Caki2 (cell line): ENCODE measurements at places on chromosomes 13 and 19.

- peak; percentile 76 for DNase-seq
Measured at GRCh38 chr13:104105418-104106355, 1039.5 kb upstream of the SLC10A2 start.

DNA sequence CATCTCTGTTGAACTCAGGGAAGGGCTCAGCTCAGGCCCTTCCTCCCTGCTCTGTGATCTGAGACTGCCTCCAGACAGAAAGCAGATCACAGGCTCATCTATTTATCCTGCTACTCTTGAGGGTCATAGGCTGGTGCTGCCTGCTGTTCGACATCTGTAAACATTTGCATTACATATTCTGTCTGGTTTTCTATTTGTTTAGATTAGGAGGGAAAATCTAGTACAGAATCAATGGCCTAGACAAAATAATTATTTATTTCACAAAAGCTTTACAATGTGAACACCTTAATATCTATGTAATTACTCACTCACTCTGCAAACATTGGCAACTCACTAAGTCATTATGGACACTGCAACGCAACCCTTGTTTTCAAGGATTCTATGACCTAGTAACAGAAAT, 43.0 kb downstream of the CEP89 start:
- no peak for DNase-seq

DNA sequence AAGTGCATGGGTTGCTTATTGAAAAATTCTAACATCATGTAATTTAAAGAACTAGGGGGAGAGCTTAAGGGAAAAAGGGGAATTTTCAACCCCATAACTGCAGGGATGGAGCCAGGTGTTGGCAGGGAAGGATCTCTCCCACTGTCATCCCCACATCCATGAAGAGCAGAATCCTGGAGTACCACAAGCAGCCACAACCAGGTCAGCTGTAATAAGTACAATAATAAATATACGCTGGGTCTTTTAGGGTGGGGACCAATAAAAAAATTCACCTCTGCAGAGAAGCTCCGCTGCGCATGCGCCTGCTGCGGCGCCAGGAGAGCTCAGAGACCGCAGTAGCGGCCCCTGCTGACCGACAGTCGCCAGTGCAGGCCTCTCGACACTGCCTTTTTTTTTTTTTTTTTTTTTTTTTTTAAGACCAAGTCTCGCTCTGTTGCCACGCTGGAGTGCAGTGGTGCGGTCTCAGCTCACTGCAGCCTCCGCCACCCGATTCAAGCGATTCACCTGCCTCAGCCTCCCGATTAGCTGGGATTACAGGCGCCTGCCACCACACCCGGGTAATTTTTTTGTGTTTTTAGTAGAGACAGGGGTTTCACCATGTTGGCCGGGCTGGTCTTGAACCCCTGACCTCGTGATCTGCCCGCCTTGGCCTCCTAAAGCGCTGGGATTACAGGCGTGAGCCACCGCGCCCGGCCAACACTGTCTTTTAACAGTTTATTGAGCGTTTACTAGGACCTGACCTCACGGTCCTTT, 2.5 kb upstream of the EEF2 start:
- peak; percentile 94 for DNase-seq

DNA sequence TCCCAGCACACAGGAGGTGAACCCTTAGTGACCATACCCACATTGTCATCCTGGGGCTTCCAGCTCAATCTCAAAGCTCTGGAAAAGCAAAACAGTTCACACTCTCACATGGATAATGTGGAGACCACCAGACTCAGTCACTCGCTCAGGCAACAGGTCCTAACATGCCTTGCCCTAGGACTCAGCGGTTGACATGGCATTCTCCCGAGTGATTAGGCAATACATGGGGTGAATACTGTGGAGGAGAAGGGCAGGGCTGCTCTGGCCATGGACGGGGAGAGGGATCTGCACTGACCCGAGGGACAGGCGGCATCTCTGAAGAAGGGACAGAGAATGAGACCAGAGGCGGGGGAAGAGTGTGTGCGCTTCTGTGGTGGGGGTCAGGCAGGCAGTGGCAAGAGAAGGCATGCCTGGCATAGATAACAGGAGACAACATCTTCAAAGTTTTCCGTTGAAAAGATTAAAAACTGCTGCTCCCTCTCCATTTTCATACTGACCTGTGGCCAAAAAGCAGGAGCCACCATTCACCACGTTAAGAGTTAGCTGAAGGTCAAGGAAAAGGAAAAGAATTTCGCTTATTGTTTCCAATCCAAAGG, 44.5 kb upstream of the EPHX3 start:
- DNase-seq = no peak

GRCh38 chr13:50915565-50915964, 6.0 kb downstream of the RNASEH2B start:
- DNase-seq = no peak

- DNase-seq = no peak
Measured at GRCh38 chr19:1155352-1156304, 18.4 kb downstream of the SBNO2 start.

DNA sequence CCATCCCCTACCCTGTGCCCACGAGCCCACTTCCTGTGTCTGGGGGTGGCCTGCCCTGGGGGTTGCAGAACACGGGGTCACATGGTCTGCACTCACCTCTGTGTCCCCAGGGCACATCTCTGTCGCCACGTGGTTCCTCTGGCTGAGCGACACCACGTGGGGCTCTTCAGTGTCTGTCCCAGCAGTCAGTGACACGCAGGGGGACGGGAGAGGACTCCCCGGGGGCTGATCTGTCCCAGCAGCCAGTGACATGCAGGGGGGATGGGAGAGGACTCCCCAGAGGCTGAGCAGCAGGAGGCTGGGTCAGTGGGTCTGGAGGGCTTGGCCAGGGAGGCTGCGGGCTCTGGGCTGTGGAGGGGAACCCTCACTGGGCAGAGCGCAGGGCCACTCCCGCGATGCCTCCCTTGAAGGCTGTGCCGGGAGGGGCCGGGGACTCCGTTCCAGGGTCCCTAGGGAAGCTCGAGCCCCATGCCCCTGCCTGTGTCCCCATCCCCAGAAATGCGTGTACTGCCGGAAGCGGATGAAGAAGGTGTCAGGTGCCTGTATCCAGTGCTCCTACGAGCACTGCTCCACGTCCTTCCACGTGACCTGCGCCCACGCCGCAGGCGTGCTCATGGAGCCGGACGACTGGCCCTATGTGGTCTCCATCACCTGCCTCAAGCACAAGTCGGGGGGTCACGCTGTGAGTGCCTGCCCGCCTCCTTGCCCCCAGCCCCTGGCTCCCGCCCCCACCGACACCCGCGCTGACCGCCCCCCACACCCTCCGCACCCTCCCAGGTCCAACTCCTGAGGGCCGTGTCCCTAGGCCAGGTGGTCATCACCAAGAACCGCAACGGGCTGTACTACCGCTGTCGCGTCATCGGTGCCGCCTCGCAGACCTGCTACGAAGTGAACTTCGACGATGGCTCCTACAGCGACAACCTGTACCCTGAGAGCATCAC, 174.8 kb downstream of the KDM4B start:
- DNase-seq = no peak

DNA sequence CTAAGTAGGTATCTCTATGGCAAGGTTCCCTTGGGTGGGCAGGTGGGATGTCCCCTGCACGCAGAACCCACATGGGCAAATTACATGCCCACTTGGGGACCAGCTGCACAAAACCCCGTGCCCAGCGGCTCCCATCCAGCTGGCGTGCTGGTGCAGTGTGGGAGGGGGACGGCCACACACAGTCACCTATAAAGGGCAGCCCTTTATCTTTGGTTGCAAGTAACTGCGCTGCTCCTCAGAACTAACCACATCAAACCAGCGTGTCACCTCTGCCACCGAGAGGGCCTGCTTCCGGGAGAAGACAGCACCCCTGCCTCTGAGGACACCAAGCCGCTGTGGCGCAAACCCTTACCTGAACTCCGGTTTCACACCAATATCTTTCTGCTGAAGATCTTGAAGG, 32.2 kb downstream of the ANKRD27 start:
- no peak for DNase-seq

GRCh38 chr19:41427647-41428480, 690 bp upstream of the B3GNT8 start:
- no peak for DNase-seq

DNA sequence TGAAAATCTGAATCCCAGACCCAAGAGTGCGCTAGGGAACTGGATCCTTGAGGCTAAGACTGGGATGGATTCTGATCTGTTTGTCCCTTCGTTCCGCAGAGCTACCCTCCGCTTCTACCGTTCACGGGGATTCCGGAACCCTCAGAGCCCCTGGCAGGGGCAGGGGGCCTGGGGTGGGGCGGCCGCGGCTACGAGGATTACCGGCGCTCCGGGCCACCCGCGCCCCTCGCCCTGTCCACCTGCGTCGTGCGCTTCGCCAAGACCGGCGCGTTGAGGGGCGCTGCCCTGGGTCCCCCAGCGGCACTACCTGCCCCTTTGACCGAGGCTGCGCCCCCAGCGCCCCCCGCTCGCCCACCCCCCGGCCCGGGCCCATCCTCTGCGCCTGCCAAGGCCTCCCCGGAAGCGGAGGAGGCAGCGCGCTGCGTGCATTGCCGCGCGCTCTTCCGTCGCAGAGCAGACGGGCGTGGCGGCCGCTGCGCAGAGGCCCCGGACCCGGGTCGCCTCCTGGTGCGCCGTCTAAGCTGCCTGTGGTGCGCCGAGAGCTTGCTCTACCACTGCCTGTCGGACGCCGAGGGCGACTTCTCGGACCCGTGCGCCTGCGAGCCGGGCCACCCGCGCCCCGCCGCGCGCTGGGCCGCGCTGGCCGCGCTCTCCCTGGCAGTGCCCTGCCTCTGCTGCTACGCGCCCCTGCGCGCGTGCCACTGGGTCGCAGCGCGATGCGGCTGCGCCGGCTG, 7.1 kb downstream of the SPRED3 start:
- DNase-seq = no peak

- no peak for DNase-seq
Measured at GRCh38 chr13:91154558-91155353, 192.7 kb upstream of the MIR17HG start.

DNA sequence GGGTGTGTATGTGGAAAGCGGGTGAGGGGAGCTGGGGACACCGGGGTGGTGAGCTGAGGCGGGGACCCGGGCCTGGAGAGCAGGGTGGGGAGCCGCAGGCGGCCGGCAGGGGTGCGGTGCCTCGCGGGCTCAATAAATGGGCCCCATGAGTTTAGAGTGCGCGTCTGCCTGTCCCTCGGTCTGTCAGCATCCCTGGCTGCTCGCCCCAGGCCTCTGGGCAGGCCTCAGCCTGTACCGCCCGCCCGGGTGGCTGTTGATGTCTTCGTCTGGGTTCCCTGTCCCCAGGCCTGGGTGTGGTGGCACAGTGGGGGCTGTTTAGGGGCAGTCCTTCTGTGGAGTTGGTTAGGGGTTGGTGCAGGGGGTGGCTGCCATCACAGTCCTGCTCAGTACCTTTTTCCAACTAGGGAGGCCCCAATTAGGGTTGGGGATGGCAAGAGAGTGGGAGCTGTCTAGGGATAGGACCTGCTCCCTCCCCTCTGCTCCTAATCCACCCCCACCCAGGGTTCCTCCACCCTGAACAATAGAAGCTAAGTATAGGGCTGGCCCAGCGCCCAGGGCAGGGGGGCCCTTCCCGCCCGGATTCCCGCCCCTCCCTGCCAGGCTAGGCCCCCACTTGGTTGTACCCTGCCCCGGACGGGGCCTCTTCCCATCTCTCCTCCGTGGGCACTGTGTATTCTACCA, 12.2 kb downstream of the CIC start:
- no peak for DNase-seq

DNA sequence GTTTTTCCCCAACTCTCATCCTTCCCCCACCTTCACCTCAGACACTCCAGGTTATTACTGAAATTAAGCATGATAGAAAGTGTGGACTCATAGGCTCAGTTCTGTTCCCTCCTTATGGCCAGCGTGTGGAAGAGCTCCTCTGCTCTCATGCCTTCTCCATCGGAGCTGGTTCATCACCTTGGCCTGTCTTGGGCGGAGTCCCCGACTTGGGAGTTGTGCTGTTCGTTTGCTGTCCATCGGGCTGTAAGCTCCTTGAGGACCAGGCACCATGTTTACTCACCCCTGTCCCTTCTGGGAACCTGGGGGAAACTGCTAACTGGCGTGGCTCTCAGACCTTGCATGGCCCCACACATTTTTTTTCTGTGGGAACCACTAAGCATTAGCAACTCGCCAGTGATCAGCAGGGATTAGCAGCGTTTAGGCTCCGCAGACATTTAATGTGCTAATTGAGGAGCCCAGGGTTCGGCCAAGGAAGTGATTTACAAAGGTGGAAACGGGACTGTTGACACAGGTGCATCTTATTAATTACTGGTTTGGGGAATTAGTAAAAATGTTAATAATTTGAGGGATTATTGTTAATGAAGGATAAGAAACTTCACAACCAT, 123.8 kb downstream of the TM9SF2 start:
- DNase-seq = no peak

DNA sequence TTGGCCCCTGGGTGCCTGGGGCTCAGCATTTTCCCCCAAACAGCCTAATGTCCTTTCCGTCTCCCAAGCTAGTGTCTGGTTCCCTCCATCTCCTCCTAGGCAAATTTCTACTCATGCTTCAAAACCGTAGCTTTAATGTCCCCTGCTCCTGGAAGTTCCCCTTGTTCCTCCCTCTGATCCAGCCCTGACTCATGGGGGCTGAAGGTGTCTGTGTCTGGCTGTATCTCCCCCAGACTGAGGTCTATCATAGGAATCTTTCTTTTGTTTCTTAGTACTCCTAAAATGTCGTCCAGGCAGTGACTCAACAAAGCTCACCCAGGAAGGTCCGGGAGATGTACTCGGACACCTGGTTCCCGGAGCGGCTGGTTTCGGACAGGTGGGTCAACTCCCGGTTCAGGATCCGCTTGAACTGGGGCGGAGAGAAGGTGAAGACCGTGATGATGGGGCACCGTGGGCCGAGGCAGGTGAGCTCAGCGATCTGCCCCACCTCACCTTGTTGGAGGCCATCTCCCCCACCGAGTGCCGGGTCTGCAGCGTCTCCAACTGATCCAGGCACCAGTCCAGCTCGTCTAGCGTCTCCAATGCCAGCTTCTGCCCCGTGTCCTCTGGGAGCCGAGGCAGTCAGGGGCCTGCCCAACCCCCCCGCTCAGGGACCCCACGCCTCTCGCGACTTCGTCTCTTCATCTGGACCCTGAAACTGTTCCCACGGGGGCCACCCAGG, 6.2 kb downstream of the PDE4C start:
- no peak for DNase-seq

DNA sequence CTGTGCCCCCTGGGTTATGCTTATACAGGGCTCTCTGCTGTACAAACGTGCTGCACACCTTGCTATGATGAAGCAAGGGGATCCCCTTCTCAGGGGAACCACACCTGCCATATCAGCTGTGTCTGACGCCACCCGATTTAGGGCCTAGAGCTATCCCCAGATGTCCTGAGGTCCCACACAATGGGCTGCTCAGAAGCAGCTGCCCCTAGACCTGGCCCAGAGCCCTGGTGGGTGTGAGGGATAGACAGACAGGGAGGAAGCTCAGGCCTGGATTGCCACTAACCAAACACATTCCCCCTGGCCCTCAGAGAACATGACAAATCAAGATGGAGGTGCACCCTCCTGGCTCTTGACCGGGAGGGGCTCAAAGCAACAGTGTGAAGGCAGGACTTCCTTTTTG, 59.3 kb downstream of the TSHZ3 start:
- no peak for DNase-seq

GRCh38 chr19:27860309-27860934, 1352.5 kb downstream of the UQCRFS1 start:
- DNase-seq = no peak
